Suprapubic skin (tissue), 4 donors: ENCODE measurements at places on chromosomes 7 and 10. TPM values are rescaled to one million over a fixed set of nuclear protein-coding genes. Genes with fewer than 3 reads are reported as not detected.

NKX2-3 gene
- total RNA-seq = not detected

ADRA2A gene
- 4.8 TPM for total RNA-seq

DPP6 gene
- total RNA-seq = 10.1 TPM

NCAPG2 gene
- total RNA-seq = 7.6 TPM

ANXA8L1 gene
- 369 TPM for total RNA-seq

SLC16A12 gene
- 0.60 TPM for total RNA-seq

NME8 gene
- not detected for total RNA-seq
